ENCODE measurements at places on chromosomes 11 and 22. TPM values are rescaled to one million over a fixed set of nuclear protein-coding genes. Genes with fewer than 3 reads are reported as not detected.

DNA sequence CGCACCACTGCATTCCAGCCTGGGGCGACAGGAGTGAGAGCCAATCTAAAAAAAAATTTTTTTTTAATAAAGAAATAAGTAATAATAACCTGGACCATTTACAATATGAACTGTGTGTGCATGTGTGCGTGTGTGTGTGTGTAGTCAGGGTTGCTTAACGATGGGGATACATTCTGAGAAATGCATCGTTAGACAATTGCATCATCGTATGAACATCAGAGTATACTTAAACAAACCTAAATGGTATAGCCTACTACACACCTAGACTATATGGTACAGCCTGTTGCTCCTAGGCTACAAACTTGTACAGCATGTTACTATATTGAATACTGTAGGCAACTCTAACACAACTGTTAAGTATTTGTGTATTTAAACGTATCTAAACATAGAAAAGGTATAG, 26.4 kb downstream of the RDX start:
- H3K36me3 ChIP-seq = peaks cover 6% of the 10 kb centered on the region
- no peak overlapping the region for H3K27ac ChIP-seq
- no peak overlapping the region for H3K4me3 ChIP-seq

Gene MN1
- total RNA-seq = 0.42 TPM

Gene PNPLA3
- 0.16 TPM for total RNA-seq

DNA sequence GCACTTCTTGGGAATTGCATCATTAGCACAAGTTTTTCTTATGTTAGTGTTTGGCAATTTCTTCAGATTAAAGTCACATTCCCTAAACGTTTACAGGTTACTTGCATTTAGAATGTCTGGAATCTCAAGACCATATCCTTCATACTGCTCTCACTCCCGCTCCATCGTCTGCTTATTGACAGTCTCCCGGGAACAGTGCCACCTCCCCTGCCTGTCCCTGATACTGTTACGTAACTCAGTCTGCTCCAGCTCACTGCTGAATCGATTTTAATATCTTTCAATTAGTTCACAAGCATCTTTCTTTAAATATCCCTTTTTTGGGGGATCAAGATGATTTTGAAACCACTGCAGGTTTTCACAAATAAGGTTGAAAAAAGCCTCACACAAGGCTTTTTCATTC, 48.2 kb downstream of the GLYATL2 start:
- no peaks in the 10 kb centered on the region for H3K36me3 ChIP-seq
- no peak overlapping the region for H3K4me3 ChIP-seq
- H3K4me1 ChIP-seq = no peaks in the 10 kb centered on the region
- DNase-seq = no peak
- H3K27me3 ChIP-seq = no peaks in the 10 kb centered on the region

GRCh38 chr11:65915821-65916251, 3.0 kb downstream of the C11orf68 start:
- H3K4me1 ChIP-seq = peaks cover 50% of the 10 kb centered on the region
- no peak overlapping the region for H3K4me3 ChIP-seq
- H3K36me3 ChIP-seq = no peaks in the 10 kb centered on the region
- H3K27ac ChIP-seq = no peak overlapping the region

- peak; percentile 29 for DNase-seq
- H3K4me3 ChIP-seq = no peak overlapping the region
- peaks cover 12% of the 10 kb centered on the region for H3K4me1 ChIP-seq
- peaks cover 15% of the 10 kb centered on the region for H3K36me3 ChIP-seq
- H3K27me3 ChIP-seq = no peaks in the 10 kb centered on the region
Observed at GRCh38 chr11:62680825-62681240, 2.0 kb upstream of the UBXN1 start.

GRCh38 chr11:66271816-66272215, 3.4 kb downstream of the RAB1B start:
- peaks cover 27% of the 10 kb centered on the region for H3K36me3 ChIP-seq
- no peak overlapping the region for H3K4me3 ChIP-seq
- H3K4me1 ChIP-seq = peaks cover 6% of the 10 kb centered on the region
- H3K27ac ChIP-seq = peak overlapping the region; percentile 38

Gene SYCE3
- total RNA-seq = not detected

DNA sequence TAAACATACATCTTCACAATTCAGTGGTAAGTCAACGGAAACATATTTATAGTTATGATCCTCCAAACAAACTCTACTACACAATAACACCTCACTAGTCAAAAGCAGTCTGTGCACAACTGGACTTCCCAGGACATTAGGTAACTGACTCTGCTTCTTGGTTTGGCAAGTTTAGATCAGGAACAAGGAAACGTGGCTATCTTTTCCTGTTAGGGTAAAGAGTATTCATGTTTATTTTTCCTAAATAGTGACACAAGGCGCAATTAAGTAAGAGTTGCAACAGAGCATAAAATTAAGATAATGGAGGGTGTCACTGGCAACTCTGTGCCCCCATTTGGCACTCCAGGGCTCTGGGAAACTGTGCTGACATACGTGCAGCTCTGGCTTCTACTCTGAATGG, 70.2 kb upstream of the TP53AIP1 start:
- DNase-seq = no peak
- no peak overlapping the region for H3K27ac ChIP-seq
- H3K36me3 ChIP-seq = no peaks in the 10 kb centered on the region
- H3K4me3 ChIP-seq = no peak overlapping the region

Gene MS4A4A
- not detected for total RNA-seq

GRCh38 chr11:19407677-19408270, 167.0 kb upstream of the E2F8 start:
- DNase-seq = no peak
- no peaks in the 10 kb centered on the region for H3K4me1 ChIP-seq
- H3K4me3 ChIP-seq = no peak overlapping the region
